ENCODE measurements at places on chromosomes 12 and 14.

DNA sequence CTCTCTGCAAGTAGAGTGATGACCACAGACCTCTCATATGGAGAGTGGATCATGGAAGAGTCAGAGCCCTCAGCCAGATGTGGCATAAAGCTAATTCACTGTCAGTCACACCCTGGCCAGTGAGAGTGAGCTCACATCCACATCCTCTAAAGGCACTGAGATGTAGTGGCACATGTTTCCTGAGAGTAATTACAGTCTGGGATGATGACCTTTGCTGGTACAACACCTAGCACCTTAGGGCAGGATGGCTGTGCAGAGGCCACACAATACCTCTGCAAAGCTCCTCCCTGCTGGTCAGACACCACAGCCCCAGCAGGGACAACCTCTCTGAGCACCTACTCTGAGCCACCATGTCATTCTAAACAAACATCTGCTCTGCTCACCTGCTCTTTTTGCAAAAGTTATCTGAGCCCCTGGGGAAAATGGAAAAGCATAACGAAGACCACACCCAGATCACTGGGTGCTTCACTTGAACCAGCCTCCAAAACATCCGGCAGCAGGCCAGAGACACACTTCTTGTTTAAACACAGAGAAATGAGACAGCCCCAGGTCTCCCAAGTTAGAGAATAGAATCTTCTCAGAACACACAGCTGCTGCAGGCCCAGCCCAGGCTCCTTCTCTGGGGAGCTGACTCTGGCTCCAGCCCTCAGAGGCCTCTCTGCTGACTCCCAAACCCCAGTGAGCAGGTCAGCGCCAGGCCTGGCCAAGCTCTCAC lies 30.3 kb downstream of the PITPNM2 start:
- no peak for DNase-seq

GRCh38 chr14:22651586-22651985 lies 7.4 kb upstream of the OR6J1 start:
- no peak for DNase-seq

GRCh38 chr12:52267266-52267665 lies 7.2 kb upstream of the KRT86 start:
- DNase-seq: no peak

DNA sequence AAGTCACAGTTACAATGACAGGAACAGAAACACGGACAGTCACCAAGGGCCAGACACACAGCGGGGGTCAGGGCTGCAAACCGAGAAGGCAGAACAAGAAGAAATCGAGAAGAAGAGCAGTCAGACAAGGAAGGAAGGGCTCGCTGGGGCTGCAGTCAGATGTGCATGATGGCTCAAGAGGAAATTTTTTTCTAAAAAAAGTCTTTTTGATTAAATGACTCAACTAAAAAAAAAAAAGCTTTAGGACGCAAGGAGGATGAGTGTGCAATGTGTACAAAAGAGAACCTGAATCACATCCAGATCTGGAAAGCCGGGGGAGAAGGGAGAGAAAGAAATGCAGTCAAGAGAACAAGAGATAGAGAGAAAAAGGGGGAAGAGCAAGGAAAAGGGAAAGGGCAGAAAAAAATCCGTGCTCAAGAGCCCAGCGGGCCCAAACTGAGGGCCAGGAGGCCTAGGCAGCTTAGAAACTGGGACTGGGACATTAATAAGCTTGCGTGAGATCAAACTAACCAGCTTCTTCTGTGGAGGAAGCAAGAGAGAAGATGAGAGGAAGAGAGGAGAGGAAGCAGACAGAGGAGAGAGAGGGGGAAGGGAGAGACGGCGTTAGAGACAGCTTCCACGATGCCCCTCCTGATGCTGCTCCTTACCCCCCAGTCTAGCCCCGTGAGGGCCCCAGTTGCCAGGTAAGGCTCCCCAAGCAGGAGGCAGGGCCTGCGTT lies 6.7 kb downstream of the IFFO1 start:
- no peak for DNase-seq

- DNase-seq: no peak
These were observed at the start of gene ASCL4 for GRCh38 chr12:107774349-107775029. ASCL4 (plus strand) TSS chr12:107774704; CDS start chr12:107775219, 515 bp downstream.

- DNase-seq: no peak
These were observed 42.6 kb downstream of the CCDC92 start for GRCh38 chr12:123929946-123930583.

DNA sequence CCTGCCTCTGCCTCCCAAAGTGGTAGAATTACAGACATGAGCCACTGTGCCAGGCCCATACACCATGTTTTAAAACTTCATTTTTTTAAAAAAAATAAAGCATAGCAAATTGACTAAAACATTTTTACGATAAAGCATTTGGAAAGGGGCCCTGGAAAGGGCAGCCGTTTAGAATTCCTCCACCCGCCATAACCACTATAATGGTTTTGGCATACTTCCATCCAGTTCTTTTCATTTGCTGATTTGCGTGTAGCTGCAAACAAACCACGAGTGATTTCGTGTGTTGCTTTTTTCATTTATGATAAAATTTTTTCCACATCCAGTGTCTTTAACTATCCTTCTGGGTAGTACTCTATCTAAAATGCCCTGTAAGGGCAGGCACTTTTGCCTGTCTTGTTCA lies 91.8 kb upstream of the RIN3 start:
- DNase-seq: no peak

DNA sequence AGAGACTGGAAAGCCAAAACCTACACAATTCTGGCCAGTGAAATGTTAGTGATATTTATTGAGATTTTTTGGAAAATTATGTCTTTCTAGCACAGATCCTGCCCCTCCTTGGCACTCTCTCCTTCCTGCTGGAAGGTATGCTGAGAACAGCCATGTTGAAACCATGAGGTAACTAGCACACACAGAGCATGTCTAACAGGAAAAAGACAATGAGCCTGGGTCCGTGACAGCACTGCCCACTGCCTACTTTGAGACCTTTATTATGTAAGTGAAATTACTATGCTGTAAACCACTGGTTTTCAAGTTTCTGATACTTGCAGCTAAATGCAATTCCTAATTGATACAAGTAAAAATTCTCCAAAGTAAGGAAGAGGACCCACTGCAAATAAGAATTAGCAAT lies 81.6 kb upstream of the SINHCAF start:
- no peak for DNase-seq

GRCh38 chr12:1282670-1283315 lies 291.8 kb downstream of the ERC1 start:
- DNase-seq: no peak

GRCh38 chr14:56862836-56863235 lies 52.6 kb upstream of the OTX2 start:
- DNase-seq: no peak

DNA sequence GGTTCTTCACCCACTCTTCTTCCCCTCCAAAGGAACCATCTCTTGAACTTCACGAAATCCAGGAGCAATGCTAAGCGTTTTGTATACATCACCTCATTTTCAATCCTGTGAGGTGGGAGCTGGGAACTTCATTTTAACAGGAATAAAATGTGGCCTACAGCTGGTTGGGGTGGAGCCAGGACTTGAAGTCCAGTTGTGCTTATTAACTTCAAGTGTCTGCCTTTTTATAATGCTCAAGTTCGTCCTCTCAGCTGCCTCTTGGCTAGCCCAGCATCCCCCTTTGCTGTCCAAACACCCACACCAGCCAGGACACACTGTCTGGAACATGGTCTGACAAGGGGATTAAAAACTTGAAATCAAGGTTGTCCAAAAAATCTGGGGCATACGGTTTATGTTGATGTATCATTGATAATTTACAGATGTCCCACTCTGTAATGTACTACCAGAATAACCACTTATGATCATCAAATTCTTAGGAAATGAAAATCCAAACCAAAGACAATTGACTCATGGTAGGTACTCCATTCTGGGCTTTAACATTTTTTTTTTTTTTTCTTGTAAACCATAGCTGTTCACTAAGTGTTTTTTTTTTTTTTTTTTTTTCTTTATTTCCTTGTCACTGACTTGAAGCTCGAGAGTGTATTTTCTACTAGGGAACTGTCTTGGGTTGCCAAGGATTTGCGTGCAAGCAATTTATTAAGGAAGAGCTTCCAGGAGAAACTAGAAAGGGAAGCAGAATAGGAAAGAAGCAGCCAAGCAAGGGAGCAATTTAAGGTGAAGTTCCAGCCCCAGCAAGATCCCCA lies 252.3 kb downstream of the EFCAB11 start:
- DNase-seq: no peak

DNA sequence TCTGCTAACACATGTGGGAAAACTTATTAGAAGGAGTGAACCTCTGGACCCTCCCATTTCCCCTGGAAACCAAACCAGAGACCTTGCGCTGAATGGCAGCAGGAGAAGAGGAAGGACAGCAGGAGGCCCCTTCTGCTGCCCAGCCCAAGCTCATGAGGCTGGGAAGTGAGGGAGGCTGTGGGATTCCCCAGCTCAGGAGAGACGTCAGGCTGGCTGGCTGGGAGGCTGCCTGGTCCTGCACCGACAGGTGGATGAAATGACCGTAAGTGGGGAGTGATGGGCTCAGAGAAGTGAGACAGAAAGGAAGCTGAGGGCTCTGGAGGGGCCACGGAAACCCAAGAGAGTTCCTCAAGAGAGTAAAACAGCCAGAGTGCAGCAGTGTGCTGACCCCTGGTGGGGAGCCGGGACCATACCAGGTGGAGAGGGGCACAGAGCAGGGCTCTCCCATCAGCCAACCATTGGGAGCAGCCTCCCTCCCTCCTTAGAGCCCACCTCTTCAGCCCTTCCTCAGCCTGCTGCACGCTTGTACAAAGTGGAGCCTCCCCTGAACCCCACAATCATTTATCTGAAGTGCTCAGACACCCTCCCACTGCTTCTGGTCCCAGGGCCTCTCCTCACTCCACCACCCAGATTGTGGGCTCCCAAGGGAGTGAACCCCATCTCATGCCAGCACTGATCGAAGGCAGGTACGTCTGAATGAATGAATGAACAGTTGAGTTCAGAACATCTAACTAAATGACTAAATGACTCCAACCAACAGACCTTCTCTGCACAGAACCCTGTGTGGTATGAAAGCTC lies 14.0 kb downstream of the TAMALIN start:
- peak; percentile 84 for DNase-seq

DNA sequence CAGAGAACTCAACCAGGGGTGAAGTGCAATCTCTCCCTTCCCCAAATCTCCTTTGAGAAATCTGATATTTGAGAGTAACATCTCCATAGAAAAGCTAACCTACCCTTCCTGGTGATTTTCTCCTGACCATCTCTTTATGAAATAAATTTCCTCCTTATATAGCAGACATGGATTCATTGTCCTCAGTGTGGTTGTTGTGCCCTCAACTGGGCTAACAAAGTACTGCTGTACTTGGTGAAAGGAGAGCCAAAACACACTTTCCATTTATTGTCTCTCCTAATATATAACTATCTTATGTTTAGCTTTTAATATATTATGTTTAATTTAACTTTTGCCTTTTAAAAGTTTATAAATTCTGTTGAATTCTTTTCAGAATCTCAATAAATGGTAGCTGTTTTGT lies 65.1 kb upstream of the SLCO1B1 start:
- DNase-seq: peak; percentile 4

DNA sequence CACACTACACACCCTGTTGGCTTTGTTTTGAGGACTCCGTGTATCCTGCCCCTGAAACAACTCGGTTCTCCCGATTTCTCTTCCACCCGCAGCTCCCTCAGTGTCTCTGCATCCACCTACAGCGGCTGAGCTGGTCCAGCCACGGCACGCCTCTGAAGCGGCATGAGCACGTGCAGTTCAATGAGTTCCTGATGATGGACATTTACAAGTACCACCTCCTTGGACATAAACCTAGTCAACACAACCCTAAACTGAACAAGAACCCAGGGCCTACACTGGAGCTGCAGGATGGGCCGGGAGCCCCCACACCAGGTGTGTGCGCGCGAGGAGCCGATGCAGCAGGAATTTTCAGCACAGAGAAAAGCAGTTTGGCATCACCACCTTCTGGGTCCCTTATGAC lies 10.5 kb downstream of the ALKBH2 start:
- DNase-seq: no peak

GRCh38 chr14:51147183-51147582 lies 52.3 kb upstream of the TRIM9 start:
- DNase-seq: no peak

- no peak for DNase-seq
These were observed 243.1 kb downstream of the AKAP6 start for GRCh38 chr14:32571995-32572866.

DNA sequence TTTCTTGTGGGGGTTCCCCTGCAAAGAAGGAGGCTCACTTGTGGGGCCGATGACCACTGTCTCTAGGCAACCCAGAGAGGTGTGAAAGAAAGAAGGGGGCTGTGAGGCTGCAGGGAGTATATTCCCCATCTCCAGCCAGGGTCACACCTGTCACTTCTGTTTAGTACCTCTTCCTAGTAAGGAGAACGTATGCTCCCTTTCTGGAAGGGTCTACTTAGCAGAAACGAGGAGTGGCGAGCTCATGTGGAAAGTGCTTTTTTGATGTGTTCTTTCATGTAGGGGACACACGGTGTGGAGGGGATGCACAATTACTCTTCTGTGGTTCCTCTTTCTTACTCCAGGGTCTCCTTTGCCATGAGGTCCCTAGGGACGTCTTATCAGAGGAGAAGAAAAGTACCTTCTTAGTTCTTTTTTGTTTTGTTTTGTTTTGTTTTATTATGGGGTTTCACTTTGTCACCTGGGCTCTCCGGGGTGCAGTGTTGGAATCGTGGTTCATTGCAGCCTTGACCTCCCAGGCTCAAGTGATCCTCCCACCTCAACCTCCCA lies 58.3 kb downstream of the PRKCH start:
- no peak for DNase-seq

- no peak for DNase-seq
These were observed 15.9 kb upstream of the GLIPR1L2 start for GRCh38 chr12:75374971-75375370.

GRCh38 chr12:89156862-89157262 lies 195.4 kb downstream of the DUSP6 start:
- DNase-seq: peak; percentile 28

GRCh38 chr12:59304077-59304721 lies 291.6 kb upstream of the SLC16A7 start:
- DNase-seq: no peak

- DNase-seq: no peak
These were observed 37.1 kb downstream of the CLIP1 start for GRCh38 chr12:122385171-122386016.

DNA sequence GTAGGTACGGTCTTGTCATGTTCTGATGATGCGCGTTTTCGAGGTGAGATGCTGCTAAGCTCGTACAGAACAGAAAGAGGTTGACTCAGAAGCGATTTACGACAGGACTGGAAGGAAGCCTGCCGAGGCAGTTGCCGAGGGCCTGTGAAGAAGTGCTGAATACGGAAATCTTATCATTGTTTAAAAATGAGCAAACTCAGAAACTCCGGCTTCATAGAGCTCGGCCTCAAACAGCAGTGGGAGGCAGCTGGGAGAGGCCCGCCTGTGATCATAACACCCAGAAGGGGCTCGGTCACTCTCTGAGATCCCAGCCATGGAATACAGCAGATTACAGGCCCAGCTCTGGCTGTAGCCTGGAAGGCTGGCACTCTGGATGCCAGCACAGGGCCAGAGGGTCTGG lies 87.4 kb downstream of the CPSF2 start:
- DNase-seq: no peak

- peak; percentile 92 for DNase-seq
These were observed 45.5 kb upstream of the TMEM263 start for GRCh38 chr12:106910202-106910601.

All from KBM-7 (cell line).